ENCODE measurements at places on chromosomes 7 and 10.

- no peak for DNase-seq
Measured at GRCh38 chr10:8183241-8183704, 128.8 kb downstream of the GATA3 start.

GRCh38 chr10:97791824-97792721 is 20.3 kb upstream of the SFRP5 start:
- no peak for DNase-seq

- DNase-seq = no peak
Measured at GRCh38 chr10:132281915-132282666, 25.7 kb downstream of the STK32C start.

DNA sequence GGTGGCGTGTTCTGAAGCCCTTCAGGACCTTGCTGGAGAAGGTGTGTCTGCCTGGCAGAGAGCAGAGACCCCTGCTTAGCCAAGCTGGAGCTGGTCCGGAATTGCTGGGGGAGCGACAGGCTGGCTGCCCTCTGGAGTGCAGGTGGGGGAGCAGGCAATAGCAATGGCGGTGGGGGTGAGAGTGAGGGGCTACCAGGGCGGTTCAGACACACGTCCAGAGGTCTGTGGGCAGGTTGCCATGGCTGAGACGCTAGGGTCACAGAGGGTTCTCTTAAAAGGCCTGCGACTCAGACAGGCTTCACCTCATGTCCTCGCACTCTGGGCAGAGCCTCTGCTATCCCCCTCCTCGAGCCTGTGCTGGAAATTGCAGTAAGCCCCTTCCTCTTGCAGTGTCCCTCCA is 329.0 kb upstream of the C7orf33 start:
- DNase-seq = no peak

- DNase-seq = no peak
Measured at GRCh38 chr10:116364868-116365267, 40.6 kb downstream of the CCDC172 start.

DNA sequence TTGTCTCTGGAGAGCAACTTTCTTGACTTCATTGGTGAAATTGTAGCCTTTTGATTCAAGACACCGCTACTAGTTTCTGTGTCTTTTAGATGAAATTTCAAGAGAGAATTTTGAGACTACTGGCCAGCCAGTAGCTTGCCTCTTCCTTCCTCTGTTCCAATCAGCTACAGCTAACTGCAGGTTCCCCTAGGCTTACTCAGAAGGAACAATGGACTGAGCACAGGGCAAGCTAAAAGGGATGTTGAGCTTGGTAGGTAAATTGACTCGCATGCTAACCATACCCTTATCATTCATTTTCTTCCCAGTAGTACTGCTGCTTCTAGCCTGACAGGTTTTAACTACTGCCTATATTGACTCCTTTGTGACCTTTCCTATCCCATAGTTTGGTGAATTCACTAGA is 81.1 kb downstream of the RUNDC3B start:
- no peak for DNase-seq

- no peak for DNase-seq
Measured at GRCh38 chr7:41438705-41439514, 264.0 kb downstream of the INHBA start.

DNA sequence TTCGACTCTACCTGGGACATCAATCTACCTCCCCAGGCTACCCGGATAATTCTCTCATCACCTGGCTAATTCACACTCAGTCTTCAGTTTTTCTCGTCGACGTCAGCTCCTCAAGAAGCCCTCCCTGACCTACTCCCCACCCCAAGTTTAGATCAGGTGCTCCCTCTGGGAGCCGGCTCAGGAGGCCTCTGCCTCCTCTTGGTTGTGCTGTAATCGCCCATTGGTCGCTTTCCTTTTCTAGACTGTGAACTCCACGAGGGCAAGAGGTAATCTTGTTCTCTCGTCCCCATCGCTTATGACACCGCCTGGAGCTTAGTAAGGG is 461 bp upstream of the WIPF3 start:
- DNase-seq = no peak

DNA sequence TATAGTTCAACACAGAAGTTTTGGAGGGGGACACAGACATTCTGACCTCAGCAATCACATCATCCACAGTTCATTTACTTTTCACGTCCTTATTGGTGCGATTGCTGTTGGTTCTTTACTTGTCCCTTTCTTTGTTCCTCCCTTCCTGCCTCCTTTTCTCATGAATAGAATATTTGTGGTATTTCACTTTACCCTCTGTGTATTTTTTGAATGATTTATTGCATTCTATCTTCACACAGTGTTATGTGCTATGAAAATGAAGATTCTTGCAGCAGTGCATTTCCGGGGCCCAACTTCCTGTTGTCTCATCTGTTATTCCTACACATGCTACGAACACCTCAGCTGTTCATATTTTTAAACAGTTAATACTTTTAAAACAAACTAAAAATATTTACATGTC is 179.6 kb downstream of the ZMYND11 start:
- no peak for DNase-seq

- DNase-seq = no peak
Measured at GRCh38 chr7:24082826-24083225, 201.2 kb upstream of the NPY start.

DNA sequence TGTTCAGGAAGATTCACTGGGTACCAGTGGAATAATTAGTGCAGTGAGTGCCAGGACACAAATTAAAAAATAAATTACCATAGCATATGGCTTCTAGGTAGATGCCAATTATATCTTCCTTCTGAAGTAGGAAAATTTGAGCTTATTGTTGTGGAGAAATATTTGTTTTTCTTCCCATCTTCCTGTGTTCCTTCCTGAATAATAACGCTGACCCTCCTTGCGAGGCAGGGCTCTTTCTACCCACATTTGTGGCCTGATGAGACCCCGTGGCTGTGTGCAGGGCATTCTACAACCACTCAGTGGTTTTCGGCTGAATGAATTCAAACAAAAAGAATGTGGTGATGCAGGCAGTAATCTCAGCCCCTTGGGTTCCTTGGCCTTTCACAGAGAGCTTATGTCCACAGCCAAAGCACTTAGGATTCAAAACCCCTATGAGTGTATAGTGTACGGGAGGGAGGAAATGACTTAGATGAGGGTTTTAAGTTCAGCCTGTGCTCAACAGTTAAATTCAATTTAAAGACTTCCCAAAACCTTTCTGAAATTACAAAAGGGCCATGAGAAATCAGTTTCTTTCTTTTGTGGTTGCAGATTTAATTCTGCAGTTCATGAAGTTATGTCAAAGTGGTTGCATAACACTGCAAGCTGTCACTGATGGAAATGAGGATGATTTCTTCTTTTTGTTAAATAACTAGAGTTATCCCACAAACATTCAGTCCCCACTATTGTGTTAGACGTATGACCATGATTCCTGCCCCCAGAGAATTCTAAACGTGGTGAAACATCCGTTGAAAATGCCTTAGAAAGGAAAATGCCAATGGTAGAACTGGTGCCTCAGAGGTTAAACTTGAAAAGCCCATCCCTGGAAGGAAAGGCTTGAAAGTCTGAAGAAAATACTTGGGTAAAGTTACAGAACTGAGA is 255.3 kb downstream of the FZD1 start:
- DNase-seq = no peak

DNA sequence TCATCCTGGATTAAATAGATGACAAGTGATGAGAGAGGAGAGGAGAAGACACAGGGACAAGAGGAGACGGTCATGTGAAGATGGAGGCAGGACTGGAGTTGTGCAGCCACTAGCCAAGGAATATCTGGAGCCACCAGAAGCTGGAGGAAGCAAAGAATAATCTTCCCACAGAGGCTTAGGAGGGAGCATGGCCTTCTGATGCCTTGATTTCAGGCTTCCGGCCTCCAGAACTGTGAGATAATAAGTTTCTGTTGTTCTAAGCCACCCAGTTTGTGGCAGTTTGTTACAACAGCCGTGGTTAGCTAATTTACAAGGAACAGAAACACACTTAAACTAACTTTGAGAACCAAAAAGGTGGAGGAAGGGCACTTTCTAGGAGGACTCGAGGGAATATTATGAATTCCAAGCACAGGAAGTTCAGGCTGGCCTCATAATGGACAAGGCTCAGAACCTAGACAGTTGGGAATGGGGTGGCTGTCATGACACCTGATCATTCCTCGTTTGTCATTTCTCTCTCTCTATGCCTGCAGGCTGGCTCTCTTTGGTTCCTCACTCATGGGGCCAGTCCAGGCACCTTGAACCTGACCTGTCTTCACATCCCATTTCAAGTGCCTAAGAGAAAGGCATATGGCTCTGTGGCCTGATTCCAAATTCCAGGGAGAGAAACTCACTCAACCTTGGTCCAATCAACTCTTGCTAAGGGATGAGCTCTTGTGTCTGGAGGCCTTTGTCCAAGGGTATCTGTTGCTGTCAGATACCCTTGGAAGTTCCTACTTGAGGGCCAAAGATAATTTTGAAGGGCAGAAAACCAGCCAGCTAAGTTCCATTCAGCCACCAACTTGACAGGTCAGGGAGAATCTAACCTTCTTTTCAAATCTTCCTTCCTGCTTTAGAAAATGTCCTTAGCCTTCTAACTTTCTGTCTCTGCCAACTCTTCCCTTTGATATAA is 33.5 kb upstream of the PDZD8 start:
- no peak for DNase-seq

DNA sequence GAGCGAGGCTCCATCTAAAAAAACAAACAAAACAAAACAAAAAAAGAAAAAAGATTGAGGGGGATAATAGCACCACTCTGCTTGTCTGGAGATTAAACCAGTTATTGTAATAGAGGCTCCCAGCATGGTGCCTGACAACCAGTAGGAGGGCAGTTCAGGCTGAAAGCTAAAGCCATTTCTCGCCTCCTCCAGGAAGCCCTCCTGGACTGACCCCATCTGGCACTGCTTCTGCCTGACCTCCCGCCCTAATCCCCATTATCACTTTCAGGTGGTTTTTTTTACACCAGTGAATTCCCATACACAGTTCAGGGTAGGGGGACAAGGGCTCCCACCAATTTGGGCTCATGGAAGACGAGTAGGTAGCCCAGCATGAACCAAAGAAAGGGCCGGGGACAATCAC is 8.8 kb upstream of the ELN start:
- DNase-seq = no peak

DNA sequence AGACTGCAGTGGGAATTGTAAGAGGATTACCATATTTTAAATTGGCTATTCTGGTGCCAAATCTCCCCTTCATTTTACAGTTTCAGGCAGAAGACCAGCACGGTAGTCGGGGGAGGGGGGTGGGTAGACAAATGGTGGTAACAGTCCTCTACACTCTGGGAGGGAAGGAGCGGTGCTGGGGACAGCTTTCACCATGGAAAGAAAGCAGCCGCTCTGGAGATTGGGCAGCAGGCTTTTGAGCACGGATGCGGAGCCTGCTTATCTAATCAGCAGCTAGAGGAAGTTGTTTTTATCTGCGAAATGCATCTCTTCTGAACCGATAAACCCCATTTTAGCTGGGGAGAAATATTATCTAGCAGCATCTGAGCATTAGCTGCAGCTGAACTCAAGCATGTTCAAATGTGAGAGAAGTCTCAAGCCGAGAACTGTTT is 28.7 kb downstream of the IKZF1 start:
- no peak for DNase-seq

DNA sequence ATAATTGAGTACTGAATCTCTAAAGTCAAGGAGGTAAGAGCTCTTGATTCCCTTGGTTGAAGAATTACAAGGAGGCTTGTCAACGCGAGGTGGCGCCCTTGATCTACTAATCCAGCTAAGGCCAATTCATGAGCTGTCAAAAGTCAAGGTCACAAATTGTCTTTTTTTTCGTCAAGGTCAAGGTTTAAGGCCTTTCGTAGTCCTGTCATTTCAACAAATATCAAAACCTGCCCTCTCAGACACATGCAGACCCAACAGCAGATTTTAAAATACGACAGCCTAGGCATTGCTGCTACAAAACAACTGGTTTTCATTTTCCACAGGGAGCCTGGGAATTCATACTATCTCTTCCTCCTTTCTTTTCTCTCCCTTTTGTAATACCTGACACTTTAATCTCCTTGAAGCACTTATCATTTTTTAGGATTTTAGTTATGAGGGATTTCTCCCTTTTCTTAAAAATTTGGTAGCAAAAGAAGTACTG is 3.6 kb downstream of the HOXA13 start:
- DNase-seq = no peak

DNA sequence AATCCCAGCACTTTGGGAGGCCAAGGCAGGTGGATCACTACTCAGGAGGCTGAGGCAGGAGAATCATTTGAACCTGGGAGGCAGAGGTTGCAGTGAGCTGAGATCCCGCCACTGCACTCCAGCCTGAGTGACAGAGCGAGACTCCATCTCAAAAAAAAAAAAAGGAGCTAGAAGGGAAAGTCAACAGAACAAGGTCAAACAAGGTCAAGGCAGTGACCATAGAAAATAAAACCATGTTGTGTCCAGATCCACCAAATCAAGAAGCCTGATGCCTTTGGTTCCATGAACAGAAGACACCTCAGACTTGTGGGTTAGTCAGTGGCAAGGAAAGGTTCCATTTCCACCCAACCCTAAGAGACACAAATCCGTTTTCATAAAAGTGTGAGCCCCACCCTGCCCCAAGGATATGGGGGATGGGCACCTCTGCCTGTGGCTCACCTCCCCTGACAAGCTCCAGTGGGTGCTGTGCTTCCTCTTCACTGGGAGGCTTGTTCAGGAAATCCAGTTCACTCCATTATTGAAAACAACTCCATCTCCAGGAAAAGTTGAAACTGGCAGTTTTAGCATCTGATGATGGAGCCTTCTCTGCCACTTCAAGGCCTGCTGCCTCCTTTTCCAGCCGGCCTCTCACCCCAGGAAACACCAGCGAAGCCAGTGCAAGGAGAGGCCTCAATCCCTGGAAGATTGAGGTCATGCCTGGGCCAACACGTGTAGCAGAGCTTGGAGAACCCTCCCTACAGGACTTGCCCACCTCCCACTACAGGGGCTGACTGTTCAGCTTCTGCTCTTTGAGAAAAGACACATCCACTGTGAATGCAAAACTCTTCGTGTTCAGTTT is 152.9 kb downstream of the NRF1 start:
- DNase-seq = no peak

DNA sequence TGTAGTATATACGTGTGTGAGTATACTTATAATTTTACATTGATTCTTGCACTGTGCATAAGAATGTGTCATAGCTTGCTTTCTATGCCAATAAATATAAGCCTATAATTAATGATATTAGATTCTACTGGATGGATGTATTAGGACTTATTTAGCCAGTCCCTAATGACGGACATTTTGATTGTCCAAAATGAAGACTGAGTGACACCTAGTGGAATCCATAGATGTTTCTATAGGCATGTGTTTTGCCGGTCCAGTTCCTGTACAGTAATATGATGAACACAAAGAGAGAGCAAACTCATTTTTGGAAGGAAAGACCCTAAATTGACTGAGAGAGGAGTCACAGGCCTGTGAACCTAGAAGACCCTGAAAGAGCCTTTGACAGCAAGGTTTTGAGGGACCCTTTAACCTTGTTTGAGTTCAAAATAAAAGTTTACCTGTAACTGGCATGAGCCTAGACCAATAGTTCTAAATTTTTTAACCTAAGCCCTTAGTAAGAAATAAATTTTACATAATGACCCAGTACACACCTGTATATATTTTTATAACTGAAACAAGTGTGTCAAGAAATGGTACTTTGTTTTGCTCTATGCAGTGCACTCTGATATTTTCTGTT is 42.4 kb upstream of the AGBL3 start:
- no peak for DNase-seq

GRCh38 chr7:92723943-92724342 is 112.4 kb downstream of the CDK6 start:
- no peak for DNase-seq

Measured in AG04449 (cell line).